ENCODE measurements at places on chromosomes 1 and 21.

GRCh38 chr21:26506956-26507355 lies 66.1 kb downstream of the CYYR1 start:
- DNase-seq = no peak

DNA sequence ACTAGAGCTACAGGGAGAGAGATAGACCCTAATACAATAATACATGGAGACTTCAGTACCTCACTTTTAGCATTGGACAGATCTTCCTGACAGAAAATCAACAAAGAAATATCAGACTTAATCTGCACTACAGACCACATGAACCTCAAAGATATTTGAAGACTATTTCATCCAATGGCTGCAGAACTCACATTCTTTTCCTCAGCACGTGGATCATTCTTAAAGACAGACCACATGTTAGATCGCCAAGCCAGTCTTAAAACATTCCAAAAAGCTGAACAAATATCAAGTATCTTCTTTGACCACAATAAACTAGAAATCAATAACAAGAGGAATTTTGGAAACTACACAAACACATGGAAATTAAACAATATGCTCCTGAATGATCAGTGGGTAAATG lies 576.0 kb downstream of the KIF26B start:
- no peak for DNase-seq

DNA sequence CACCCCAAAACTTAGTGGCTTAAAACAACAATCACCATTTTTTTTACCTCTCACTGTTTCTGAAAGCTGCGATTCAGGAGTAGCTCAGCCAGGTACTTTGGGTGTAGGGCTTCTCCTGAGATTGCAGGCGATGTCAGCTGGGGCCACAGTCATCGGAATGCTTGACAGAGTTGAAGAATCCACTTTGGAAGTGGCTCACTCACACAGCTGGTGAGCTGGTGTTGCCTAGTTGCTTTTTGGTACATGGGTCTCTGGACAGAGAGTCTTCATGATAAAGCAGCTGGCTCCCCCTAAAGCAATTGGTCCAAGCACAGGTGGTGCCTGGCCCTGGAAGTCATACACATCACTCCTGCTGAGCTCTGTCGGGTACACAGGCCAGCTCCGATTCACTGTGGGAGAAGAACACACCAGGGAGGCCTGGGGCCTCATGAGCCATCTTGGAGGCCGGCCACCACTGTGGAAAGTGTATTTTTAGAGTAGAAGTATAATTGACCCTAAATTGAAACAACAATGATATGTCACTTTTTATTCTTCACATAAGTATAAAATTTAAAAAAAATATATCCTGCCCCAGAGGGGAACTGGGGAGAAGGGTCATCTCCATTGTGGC lies 75.2 kb upstream of the GALNT2 start:
- no peak for DNase-seq

DNA sequence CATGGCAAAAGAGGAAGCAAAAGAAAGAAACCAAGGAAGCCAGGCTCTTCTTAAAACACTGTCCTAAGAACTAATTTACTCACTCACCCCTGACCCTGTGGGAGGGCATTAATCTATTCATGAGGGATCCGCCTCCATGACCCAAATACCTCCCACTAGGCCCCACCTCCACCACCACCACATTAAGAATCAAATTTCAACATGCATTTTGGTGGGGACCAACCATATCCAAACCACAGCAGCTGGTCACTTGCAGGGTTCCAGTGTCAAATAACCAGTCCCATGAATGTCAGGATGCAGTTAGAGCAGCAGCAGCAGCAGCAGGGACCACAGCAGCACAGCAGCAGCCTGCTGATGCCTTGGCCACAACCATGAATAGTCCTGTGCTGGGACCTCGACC lies 83.8 kb downstream of the ZC3H11B start:
- DNase-seq = no peak

GRCh38 chr1:153976819-153977249 lies 640 bp downstream of the JTB start:
- no peak for DNase-seq

DNA sequence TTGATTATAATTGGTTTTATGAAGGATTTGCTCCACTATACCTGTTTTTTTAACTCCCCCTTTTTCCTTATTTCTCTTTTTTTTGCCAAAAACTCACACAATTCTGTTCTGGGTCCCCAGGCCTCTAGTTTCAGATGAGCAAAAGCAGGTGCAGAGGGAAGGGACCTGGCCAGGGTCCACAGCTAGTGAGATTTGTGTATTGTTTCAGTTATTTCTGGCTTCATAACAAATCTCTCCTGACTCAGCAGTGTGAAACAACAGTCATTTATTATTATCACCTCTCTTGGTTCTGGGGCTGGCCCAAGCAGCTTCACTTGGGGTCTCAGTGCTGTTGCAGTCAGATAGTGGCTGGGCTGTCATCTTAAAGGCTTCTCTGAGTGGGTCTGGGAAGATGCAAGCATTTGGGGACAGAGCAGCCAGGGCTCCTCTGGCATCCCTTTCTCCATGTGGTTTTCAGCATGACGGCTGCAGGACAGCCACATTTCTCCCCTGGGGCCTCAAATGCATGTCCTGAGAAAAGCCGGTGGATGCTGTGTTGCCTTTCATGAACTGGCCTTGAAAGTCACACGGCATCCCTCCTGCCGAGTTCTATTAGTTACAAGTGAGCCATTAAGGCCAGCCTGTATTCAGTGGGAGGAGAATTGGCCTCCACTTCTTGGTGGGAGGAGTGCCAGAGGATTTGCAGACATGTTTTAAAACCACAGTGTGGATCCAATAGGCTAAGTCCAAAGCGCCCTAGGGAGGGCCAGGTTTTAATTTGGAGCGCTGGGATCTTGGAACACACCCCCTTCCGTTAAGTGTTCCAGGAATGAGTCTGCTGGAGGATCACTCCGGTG lies 137.1 kb downstream of the CAMTA1 start:
- no peak for DNase-seq

DNA sequence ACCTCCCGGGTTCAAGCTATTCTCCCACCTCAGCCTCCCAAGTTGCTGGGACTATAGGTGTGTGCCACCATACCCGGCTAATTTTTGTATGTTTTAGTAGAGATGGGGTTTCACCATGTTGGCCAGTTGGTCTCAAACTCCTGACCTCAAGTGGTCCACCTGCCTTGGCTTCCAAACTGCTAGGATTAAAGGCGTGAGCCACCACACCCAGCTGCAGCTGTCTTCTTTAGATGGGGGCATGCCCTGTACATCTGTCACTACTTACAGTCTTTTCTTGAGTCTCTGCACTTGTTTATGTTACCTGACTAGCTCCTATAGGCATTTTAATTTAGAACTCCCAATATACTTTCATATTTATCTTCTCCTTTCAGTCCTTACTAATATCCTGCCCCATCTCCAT lies 64.2 kb downstream of the SELENOF start:
- no peak for DNase-seq

DNA sequence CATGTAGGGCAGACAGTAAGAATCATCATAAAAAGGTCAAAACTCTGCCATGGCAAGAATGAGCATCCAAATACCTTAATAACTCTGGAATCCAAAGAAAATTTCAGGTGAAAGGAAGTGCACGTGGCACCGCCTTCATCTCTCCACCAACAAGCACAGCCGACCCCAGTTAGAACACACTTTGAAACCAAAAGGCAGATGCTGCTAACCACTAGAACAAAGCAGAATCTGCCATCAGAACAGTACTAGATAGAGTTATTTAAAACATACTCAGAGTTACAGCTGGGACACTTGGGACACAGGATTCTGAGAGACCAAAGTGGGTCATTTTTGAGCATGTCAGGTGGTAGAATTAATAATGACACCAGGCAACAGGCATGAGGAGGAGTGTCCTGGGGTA lies 106.7 kb upstream of the SOD1 start:
- no peak for DNase-seq

- no peak for DNase-seq
Measured at GRCh38 chr1:56570924-56571372, 8.4 kb downstream of the PLPP3 start.

- DNase-seq = no peak
Measured at GRCh38 chr1:182169203-182169602, 107.7 kb upstream of the ZNF648 start.

GRCh38 chr1:174726167-174726879 lies 273.4 kb upstream of the CACYBP start:
- no peak for DNase-seq

DNA sequence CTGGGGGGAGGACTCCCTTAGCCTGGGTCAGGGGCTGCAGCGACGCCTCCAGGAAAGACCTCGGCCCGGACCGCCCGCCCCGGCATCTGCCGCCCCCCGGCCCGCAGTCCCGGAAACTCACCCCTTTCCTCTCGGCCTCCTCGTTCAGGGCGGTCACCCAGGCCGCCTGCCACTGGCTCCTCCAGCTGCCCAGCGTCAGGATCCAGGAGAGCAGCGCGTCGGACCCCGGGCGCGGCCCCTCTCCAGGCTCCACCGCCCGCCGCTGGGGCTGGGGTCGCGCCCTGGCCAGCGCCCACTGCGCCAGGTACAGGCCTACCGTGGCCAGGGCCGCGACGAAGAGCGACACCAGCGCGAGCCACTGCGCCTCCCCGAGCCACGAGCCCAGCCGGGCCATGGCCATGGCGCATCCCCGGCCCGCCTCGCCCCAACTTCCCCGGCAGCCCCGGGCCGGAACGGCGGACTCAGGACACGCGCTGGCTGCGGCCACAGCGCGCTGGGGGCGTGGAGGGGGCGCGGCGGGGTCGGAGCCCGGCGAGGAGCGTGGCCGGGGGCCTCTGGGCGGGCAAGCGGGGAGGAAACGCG lies 478 bp downstream of the C2CD2 start:
- DNase-seq = no peak

DNA sequence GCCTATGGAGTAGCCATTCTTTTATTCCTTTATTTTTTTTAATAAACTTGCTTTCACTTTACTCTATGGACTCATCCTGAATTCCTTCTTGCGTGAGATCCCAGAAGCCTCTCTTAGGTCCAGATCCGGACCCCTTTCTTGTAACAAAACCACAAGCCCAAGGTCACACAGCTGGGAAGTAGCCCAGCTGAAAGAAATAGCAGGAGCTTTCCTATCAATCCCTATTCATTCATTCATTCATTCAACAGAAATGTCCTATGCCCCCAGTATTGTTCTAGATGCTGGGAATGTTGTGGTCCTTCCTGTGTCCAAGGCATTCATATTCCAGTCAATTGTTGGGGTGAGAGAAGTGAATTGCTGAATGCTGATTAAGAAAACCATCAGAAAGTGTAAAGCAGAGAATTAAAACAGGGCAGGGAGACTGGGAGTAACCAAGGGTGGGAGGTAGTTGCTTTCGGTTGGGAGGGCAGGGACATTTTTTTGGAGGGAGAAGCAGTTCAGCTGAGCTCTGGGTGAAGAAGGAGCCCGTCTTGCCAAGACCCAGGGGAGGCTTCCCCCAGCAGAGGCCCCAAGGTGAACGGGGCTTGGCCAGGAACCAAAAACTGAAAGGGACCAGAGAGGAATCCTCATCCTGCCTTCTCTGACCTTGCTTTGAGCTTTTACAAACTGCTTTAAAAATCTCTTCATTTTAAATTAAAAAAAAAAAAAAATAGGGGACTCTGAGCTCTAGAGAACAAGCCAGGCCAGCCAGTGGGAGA lies 10.8 kb downstream of the PLA2G2D start:
- DNase-seq = no peak

GRCh38 chr1:161091796-161092507 lies 2.6 kb upstream of the NECTIN4 start:
- DNase-seq = no peak

DNA sequence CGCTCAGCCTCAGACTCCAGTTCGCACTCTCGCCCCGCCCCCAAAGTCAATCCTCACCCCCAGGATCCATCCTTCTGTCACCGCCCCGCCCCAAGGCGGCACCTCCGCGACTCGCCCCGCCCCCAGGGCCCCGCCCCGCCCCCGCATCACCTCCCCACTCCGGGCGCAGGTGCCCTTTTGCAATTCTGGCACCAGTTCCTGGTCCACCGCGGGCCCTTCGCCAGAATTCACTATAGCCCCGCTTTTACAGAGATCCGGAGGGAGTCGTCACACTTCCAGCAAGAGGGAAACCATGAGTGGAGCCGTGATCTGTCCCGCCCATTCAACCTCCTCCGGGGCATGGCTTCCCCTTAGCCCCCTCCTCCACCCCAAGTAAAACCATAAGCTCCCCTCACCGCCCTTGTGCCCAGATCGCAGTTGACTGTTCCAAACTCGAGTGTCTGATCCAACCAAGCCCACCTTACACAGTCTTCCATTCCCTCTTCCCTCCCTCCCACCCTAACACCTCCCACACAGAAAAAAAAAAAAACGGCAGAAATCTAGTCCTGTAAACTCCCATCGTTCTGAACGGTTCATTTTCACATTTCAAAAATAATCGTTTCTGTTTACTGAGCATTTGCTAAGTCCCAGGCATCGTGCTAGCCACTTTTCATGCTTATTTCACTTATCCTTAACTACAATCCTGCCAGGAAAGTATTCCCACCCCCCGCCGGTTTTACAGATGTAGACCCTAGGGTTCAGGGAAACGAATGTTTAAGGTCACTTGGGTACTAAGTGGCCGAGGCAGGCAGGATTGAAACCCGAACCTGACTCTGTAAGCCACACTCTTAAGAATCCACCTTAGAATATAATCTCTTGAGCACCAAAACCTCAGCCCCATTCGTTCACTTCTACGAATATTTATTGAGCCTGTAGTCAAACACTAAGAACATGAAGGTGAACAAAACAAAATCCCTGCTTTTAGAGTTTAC lies 1.3 kb upstream of the DNAJC16 start:
- no peak for DNase-seq

DNA sequence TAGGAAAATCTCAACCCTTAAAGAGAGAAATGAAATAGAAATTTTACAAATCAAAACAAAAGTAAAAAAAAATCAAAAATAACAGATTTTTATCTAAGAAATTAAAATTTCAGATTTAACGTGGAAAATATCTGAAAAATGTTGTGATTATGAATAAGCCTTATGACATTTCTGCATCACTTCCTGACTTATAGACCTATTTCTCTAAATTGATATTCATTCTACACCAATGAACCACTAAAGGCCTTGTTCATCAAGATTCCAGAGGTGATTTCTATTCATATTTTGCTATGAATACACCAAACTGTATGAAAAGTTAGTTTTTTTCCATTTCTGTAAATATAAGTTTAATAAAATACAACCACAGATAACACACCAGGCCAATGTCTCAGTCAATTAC lies 261.5 kb downstream of the SMYD3 start:
- no peak for DNase-seq

GRCh38 chr1:246317332-246318035 lies 189.6 kb downstream of the SMYD3 start:
- DNase-seq = no peak

- no peak for DNase-seq
Measured at GRCh38 chr21:31416465-31416864, 72.4 kb upstream of the TIAM1 start.

DNA sequence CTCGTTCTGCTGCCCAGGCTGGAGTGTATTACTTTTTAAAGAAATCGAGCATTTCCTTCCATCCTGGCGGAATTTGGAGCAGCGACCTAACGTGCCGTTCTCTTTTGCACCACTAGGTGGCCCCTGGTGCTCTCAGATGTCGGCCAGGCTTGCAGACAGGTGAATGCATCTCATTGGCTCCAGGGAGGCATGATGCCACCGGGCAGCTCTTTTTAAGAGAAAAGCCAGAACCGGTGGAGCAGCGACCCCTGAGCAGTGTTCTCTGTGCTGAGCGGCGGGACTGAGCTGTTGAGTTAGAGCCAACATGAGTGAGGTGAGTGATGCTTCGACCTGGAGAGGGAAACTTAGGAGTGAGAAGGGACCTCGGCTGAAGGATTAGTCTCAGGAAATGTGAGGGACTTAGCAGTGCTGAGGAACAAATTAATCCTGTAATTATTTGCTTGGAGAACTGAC lies at the start of gene PCP4:
TSS of gene PCP4 (plus strand) at position 241 of the 453 bp plus-strand sequence. CDS start at position 305, 64 bp downstream.
- peak; percentile 94 for DNase-seq

All from NCI-H1105 (cell line).